ENCODE measurements at places on chromosomes 3 and 15. TPM values are rescaled to one million over a fixed set of nuclear protein-coding genes. Genes with fewer than 3 reads are reported as not detected.

The NAALADL2 gene
- 4.2 TPM for total RNA-seq

The LTF gene
- total RNA-seq = 1.7 TPM

The TSC22D2 gene
- 8.5 TPM for total RNA-seq

The SENP8 gene
- total RNA-seq = 1.6 TPM

Data from left lobe of liver (tissue), 2 donors.